ENCODE measurements at places on chromosomes 1 and 21.

DNA sequence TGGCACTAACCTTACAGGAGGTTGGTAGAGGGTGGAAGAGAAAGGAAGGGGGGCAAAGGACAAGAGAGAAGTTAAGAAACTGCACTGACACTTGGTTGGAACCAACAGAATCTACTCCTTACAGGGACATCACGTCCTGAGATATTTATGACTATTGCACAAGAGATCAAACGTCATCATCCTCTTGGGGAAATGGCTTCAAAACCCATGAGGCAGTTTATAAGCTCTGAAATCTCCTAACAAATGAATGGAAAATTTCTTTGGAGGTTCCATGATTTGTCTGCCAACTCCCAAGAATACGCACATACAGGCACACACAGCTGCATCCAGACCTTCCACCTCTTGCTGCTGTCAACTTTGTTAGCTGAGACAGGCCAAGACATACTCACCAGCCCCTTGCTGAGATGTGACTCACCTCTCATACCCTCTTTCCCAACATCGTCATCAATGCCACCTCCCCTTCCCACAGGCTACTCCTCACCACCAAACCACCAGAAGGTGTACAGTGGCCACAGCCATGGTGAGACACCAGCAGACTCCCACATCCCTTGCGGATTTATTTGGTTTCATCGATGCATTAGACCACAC is 135.5 kb downstream of the SETD4 start:
- no peak for DNase-seq

- DNase-seq, result no peak
Observed at GRCh38 chr1:174219606-174220370, 60.5 kb downstream of the RABGAP1L start.

GRCh38 chr1:5847013-5847659 is 145.1 kb downstream of the NPHP4 start:
- DNase-seq, result no peak

GRCh38 chr21:44845418-44846223 is 27.8 kb upstream of the SUMO3 start:
- DNase-seq, result peak; percentile 47

- DNase-seq, result no peak
Observed at GRCh38 chr1:94723894-94724293, 96.3 kb upstream of the SLC44A3 start.

GRCh38 chr1:8525558-8526275 is 207.8 kb downstream of the SLC45A1 start:
- peak; percentile 40 for DNase-seq

DNA sequence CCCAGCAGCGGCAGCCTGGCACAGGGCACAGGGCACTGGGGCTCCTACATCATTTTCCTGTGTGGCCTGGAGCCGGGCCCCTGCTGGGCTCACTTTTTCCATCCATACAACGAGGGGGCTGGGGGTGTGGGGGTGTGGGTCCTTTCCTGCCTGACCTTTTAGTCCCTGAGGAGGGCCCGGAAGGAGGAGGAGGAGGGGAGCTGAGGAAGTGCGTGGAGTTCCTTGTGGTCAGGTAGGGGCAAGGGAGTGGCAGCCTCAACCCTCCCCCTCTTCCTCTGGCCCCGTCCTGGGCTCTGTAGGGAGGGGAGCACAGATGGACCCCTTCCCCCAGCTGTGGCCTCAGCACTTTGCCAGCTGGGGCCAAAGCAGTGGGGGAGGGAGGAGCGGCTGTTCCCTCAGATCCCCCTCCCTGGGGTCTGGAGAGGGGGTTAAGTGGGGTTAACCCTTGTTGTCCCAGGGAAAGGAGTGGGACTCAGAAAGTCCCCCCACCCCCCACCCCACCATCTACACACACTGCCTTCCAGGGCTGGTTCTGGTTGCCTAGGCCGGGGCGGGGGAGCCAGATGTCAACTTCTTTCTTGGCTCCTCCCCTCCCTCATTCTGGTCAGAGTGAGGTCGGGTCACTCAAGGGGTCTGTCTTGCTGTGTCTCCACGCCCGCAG is 5.7 kb downstream of the NTRK1 start:
- DNase-seq, result no peak

GRCh38 chr1:230072866-230073265 is 5.8 kb downstream of the GALNT2 start:
- DNase-seq, result no peak

- DNase-seq, result no peak
Observed at GRCh38 chr1:67831850-67832513, 1.3 kb downstream of the GNG12 start.

- DNase-seq, result no peak
Observed at GRCh38 chr1:111735321-111735720, 3.9 kb downstream of the INKA2 start.

DNA sequence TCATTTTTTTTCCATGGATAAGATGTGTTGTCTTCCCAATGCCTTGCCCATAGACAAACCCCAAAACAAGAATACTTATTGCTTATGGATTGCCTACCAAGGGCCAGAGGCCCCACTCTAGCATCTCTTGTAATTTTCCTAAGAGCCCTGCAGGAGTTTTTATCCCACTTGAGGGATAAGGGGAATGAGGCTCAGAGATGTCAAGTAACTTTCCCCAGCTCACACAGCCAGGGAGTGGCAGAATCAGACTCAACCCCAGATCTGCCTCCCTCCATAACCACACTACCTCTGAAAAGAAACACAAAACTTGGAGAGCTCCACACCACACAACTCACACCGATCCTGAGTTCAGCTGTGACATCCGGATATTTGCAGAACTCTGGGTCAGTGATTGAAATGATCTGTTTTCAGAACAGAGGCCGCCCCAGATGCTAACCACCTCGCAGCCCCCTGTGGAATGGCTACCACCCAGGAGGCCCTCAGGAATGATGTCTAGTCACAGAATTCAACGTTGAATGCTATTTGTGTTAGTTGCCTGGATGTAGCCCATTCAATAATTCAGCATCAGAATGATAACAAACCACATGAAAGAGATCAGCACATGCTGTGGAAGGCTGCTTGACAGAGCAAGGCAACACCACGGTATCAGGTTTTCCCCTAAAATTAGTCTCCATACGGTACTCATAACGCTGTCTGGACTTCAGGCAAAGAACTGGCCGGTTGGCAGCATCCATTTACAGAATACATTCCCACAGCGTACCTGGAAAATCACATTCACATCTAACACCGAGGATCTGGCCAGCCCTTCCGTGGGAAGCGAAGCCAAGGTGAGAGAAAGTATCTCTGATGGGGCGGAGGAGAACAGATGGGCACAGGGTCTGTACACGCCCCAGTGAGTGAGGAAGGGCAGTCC is 231.9 kb downstream of the TOMM20 start:
- DNase-seq, result no peak

- DNase-seq, result no peak
Observed at GRCh38 chr1:202649553-202650392, 60.5 kb downstream of the SYT2 start.

DNA sequence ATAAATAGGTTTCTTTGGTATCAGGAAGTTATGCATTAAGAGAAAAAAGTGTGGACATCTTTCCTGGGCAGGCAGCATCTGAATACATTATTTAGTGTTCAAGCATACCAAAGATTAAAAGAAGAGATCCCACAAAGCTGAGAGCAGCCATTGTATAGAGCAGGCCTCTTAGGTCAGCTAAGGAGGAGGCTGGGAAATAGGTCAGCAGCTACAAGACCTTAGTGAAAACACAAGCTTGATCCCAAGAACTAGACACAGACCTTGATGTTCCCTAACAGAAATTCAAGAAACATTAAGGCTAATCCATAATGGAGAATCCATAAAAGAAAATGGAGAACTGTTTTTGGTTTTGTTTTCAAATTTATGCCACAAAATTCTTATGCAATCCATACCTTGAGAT is 135.3 kb upstream of the DPT start:
- no peak for DNase-seq

DNA sequence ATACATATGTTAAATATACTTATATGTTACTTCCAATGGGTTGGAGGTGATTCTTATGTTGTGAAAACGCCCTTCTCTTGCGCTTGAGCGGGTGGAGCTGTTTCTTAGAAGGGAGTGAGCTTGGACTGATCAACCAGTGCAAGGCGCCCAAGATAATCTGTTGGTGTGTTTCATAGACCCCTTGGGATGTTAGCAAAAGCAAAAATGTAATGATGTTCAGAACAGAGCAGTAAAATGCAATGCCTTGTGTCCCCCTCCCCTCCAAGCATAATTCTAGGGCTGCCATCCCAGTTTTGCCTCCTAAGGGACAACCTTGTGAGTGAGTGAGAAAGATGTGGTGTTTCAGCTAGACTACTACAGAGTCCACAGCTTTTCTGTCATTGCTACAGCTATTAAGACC is 6.2 kb upstream of the CD34 start:
- no peak for DNase-seq

GRCh38 chr1:204348242-204348641 is 11.5 kb downstream of the PLEKHA6 start:
- no peak for DNase-seq

GRCh38 chr1:241330619-241331327 is 26.2 kb downstream of the RGS7 start:
- DNase-seq, result no peak

GRCh38 chr1:98184856-98185255 is 264.0 kb upstream of the DPYD start:
- DNase-seq, result no peak

GRCh38 chr1:43613075-43613942 is 36.6 kb upstream of the KDM4A start:
- DNase-seq, result no peak

DNA sequence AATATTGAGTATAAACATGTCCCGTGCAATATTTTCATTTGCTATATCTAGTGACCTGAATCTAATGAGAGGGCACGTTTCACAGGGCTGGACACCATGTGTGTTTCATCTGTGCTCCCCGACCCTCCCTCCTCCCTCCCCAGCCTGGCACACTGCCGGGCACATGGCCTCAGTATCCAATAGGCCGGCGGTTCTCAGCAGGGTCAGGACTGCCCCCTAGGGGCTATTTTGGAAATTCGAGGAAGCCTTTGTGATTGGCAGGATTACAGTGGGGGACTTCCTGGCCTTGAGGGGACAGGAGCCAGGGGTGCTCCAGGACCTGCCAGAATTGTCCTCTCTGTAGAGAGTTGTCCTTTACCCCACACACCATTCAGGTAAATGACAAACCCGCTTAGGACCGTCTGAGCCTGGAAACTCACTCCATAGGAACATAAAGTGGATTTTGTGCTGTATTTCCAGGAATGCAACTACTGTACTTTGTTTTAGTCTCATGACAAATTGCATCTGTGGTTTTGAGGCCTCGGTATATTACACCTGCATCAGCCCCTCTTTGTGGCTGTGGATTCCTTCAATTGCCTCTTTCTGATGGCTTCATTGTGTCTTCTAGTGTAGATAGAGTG is 109.5 kb upstream of the SIM2 start:
- DNase-seq, result no peak

GRCh38 chr1:29094954-29095353 is 28.7 kb downstream of the TMEM200B start:
- DNase-seq, result no peak

DNA sequence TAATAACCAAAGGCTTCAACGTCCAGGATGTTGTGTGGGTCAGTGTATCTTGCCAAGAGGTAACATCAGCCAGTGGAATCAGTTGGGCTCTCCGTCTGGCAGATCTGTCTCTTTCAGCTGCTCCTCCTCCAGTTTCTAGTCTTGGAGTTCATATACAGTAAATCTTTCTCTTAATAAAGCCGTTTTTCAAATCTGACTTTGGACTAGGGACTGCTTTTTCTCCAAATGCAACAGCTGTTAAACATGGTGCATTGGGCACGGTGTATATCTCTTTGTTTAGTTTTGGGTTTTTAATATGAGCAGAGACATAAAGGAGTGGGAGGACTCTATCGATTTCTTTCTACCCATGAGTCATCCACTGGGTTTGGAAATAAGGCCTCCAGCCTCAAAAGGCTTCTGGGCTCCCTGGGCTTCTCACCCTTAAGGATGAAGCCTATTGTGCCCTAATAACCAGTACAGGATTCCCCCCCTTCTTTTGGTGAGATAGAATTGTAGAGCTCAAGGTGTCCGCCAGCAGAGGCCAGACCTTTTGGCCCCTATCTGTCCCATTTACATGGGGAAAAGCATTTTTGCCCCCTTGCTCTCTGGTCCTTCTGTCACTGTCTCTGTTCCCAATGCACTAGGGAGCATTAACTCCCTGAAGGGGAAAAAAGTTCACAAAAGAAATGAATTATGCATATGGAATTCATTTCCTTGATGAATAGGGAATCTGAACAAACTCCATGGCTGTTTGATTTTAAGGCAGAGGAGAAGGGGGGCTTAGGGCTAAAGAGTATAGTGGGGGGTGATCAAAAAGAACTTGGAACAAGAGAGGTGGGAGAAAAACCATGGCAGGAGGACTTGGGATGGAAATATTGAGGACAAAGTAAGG is 86.0 kb downstream of the PBX1 start:
- DNase-seq, result no peak

GRCh38 chr1:51086496-51087271 is 15.3 kb upstream of the C1orf185 start:
- no peak for DNase-seq

GRCh38 chr1:5883129-5884048 is 108.8 kb downstream of the NPHP4 start:
- DNase-seq, result no peak

- DNase-seq, result no peak
Observed at GRCh38 chr1:94688646-94689045, 131.5 kb upstream of the SLC44A3 start.

DNA sequence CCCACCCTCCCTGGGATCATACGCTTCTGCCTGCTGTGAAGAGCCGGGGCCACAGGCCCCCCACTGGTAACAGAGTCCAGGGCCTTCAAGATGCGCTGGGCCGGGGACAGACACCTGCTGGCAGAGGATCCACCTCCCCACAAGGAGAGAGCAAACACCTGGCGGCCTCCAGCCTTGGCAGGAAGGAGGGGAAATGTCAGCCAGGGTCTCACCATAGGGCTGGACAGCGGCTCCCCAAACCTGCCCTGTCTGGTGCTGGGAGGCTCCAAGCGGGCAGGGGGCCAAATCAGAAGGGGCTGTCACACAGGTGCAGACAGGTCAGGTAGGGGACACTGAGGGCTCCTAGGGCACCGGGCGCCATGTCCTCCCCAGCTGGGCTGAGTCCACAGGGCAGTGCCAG is 58.9 kb downstream of the KCNAB2 start:
- no peak for DNase-seq

DNA sequence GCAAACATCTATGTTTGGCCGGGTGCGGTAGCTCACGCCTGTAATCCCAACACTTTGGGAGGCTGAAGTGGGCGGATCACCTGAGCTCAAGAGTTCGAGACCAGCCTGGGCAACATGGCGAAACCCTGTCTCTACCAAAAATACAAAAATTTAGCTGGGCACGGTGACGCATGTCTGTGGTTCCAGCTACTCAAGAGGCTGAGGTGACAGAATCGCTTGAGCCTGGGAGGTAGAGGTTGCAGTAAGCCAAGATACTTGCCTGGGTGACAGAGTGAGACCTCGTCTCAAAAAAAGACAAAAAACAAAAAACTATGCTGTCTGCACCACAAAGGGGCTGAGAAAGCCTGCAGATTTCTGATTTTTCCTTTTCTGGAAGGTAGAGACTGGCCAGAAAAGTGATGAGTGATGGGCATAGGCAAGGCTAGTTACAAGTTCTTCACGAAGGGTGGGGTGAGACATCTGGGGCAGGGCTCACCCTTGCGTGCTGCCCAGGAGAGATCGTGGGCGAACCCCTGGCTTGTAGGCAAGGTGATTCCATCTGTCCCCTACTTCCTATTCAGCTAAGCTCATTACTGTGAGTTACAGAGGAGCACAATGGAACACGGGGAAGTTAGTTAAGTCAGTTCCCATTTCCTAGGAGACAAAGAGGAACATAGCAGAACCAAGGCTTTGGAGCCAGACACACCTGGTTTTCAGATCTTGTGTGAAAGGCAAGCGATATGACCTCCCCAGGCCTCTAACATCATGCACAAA is 3.2 kb downstream of the SLC2A1 start:
- no peak for DNase-seq

GRCh38 chr1:47192458-47193384 is 2.9 kb upstream of the PDZK1IP1 start:
- DNase-seq, result peak; percentile 35

Measured in effector CD8-positive, alpha-beta T cell (primary cell).